ENCODE measurements at places on chromosomes 16 and 17.

GRCh38 chr17:27631411-27631760 lies 398 bp downstream of the LGALS9 start:
- DNase-seq, result no peak

- DNase-seq, result no peak
These were observed 106.6 kb downstream of the N4BP1 start for GRCh38 chr16:48503336-48503735.

GRCh38 chr16:58451945-58452401 lies 48.0 kb upstream of the NDRG4 start:
- DNase-seq, result peak; percentile 30

DNA sequence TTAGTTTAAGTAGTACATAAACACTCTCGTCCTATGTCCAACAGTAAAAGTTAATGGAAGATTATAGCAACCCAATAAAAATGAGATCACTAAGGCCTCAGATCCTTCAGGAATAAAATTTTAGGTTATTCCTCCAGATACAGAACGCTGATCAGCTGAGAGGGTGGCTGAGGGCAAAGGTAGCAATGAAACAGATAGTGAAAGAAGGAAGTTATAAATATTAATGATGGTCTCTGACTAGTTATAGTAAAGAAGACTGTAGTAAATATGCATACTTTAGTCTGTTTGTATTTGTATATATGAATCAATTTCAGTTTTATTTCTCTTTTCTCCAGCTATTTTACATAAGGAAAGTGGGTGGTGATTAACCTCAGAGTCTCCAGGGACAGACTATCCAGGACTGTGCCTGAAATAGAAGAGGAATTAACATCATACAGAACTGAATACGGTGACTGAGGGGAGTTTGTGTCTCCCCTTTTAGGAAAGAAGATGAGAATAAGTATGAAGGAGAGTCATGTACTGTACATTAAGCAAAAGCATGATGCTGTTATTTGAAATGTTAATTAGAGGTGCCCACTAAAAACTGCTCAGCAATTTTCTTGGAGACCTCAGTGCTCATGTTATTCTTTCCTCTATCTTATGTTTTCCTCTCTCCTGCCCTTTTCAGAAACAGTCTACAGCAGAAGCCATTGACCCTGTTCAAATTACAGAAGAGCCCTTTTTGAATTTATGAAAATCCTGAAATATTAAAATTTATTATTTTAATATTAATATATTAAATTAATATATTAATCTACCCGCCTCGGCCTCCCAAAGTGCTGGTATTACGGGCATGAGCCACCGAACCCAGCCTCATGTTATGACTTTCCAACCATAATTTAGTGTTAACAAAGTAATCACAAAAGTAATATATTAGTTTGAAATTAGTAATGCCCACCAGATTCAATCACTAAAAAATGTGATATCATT lies 36.5 kb upstream of the DHRS7B start:
- no peak for DNase-seq

- DNase-seq, result peak; percentile 66
These were observed 21.8 kb downstream of the CEP131 start for GRCh38 chr17:81200695-81201580.

- DNase-seq, result no peak
These were observed 457.2 kb upstream of the CDH11 start for GRCh38 chr16:65579050-65579449.

- peak; percentile 14 for DNase-seq
These were observed 36.0 kb downstream of the OSBPL7 start for GRCh38 chr17:47785538-47786123.

DNA sequence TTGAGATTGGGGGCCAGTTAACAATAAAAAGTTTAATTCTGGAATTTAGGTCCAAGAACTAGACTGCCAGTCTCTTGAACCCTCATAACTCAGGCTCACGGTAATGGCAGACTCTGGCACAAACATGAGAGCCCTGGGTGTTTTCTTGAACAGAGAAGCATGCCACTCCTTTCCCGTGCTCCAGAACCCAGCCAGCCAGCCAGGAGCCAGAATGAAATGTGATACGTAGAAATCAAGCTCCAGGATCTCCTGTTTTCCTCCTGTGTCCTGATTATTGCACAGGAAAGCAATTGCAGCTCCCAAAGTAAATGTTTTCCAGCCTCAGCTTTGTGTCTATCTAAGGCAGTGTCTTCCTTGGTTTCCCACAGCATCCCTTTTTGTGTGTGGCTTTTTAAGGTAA lies 46.2 kb upstream of the NOL11 start:
- no peak for DNase-seq

- no peak for DNase-seq
These were observed 156.8 kb upstream of the IRX3 start for GRCh38 chr16:54443352-54443751.

DNA sequence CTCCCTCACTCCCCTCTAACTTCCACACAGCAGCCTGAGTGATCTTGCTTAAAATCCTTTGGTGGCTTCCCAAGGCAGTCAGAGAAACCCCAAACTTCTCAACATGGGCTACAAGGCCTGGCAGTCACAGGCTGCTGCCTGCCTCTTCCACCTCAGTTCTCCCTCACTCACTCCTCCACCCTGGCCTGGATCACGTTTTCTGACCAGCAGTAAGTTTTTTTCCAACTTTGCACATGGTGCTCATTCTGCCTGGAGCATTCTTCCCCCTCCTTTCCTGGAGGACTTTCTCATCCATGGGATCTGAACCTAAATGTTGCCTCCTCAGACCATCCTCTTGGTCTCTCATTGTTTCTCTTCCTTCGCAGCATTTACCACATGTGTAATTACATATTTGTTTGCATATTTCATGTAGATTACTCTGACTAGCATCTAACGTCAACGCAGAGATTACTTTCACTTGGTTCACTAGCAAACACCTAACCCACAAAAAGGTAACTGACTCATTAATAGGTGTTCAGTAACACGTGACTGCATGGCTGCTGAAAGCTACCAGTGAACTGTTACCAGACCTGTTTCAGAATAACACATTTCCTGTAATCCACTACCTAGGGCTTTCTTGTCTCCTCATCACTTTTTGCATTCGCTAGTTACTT lies 17.1 kb downstream of the GNA13 start:
- peak; percentile 51 for DNase-seq

DNA sequence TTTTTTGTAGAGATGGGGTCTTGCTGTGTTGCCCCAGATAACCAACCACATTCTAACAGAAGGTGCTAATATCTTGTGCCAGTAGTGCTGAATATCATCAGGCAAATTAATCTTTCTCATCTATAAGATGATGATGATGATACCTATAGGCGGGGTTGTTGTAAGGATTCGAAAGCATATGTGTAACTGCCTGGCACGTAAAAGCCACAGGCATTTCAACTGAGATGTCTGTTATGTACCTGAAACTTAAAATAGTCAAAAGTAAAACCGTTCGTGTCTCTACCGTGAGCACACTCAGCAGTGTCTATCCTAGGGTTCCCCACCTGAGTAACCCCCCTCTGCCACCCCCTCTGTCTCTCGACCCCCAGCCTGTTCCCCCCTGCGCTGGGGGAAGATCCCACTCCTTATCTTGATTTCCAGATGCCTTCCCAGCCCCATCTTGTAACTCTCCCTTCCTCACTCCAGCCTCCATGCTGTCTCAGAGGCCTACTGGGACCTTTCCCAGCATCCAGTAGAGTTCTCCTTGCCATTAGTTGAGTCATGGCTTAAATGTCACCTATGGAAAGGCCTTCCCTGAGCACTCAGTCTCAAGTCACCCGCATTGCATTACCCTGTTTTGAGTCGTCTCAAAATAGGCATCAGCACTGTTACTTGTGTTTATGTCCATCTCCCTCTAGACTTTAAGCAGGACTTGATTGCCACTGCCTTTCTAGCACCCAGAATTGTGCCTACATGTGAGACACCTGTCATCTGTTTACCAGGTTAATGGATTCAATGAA lies 34.1 kb downstream of the CDRT15 start:
- no peak for DNase-seq

DNA sequence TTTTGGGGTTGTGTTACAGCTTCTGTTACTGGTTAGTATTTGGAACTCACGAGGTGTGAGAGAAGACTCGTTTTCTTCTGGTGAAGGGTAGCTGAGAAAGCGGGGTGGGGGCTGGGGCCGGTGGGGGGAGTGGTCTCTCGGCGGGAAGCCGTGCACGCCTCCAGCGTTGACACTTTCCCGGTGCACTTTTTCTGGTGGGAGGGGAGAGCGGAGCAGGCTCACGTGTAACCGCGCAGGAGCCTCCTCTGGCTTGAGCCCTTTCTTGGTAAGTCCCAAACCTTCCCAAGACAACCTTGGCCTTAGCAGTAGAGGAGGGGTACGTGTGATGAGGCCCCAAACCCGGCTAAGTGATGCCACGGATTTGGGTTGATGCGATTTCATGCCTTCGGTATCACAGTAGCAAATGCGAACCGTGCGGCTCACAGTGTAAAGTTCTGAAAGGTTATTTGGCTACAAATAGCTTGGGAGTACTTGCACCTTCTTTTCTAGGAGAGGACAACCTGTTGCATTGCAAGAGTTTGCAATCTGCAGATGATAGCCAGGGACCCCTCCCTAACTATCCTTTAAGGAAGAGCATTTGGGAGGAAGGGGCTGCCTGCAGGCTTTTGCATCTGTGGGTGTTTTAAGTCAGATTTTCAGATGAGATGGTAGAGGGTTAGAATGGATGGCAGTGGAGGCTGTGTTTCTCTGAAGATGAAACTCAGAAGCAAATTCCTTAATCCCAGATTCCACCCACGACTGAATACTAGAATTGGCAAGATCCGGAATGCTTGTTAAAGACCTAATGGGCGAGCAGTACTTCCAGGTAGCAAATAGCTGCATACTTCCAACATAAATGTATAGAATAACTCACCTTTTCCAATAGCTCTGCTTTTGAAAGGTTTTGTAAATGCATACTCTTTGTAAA lies 1.5 kb downstream of the HLF start:
- DNase-seq, result no peak

DNA sequence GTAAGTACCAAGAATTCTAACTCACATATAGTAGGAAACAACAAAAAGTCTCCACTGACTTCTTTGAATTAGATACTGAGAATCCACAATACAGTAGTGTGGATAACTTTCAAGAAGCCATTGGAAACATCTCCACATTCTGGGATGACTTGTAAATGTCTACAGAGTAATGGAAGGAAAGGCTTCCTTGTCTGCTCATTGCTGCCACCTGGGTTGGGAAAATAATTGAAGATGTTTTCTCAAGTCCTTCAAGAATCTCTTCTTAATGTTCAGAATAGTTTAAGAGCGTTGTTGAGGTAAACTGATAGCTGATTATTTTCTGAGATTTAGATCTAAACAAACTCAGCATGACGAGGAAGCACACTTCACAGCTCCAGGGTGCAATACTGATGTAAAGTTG lies 14.0 kb downstream of the CPSF4L start:
- DNase-seq, result no peak

DNA sequence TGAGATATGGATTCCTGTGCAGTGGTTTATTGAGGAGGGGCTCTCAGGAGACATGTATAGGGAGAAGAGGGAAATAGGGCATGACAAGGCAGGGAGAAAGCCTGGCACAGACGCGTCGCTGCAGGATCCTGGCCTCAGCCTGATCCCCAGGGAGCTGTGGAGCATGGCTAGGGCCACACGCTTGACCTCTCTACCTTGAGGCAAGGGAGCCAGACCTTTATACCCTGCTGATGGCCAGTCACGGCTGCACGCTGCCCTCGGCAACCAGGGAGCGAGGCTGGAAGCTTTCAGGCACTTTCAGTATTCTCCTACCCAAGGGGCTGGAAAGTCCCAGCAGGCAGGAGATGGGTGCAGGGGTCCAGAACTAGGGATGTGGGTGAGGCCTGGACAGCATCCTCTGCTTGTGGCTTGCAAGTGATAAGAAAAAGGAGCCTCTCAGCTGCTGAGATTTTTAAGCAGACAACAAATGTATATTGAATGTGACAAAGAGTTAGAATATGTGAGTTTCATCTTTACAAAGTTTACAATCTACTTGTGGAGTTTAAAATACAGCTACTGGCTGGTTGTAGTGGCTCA lies 10.0 kb upstream of the KLHL36 start:
- no peak for DNase-seq

DNA sequence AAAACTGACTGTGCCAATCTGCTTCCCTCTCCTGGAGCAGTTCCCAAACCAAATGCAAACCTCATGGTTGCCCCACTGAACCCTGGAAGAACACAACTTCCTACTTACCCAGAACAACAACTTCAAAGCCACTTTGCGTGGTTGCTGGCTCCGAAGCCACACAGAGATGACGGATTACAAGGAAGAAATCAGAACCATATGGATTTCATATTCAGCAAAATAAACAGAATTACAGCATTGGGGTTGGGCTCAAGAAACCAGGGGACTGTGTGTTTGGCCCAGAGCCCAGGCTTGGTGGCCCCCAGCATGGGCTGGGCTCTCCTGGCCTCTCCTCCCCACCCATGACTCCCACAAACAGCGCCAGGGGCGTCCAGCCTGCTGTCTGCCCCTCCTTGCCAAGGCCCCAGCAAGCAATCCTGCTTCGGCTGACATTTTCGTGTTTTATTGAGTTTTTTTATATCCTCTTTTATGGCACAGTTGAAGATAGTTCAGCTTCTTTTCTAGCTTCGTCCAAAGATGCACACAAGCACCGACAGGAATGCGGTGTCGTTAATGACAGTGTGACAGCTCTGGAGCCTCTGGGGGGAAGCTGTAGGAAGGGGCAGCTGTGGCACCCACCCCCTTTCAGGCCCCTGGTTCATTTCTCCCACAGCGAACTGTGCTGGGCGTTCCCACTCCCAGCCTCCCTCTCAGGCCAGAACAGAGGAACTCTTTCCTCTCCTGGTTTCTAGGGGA lies 137.1 kb downstream of the GAS7 start:
- no peak for DNase-seq

DNA sequence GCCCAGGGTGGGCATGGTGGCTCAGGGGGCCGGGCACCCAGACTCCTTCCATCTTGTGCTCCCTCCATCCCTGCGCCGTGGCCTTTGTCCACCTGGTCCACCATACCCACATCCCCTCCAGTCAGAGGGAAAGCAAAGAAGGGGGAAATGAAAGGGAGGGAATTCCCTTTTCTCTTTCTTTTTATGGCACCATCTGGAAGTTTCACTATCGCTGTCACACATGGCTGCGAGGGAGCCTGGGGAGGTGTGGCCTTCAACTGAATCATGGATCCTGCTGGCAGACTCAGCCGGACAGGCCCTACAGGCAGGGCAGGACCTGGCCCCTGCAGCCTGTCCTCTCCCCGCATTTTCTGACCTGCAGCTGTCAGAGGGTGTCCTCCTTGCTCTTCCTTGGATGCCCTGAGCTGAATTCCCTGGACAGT lies 6.2 kb downstream of the SLC12A3 start:
- DNase-seq, result peak; percentile 51
